IMR-90 (cell line): ENCODE measurements at places on chromosomes 13 and 19. TPM values are rescaled to one million over a fixed set of nuclear protein-coding genes. Genes with fewer than 3 reads are reported as not detected.

GRCh38 chr19:40908976-40909375 lies 26.9 kb upstream of the CYP2A7 start:
- no peaks in the 10 kb centered on the region for H3K4me1 ChIP-seq
- peaks cover 13% of the 10 kb centered on the region for H3K27me3 ChIP-seq
- no peak for DNase-seq
- H3K4me3 ChIP-seq, result no peak overlapping the region

DNA sequence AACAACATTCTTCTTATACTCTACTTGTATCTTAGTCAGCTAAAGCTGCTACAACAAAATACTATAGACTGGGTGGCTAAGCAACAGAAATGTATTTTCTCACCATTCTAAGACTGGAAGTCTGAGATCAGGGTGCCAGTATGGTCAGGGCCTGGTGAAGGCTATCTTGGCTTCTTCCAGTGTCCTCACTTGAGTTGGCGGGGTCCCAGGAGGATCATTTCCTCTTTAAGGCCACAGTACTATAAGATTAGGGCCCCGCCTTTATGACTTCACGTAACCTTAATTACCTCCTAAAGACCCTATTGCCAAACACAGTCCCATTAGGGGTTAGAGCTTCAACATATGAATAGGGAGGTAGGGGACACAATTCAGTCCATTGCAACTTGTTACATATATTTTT lies 30.7 kb upstream of the DOCK9 start:
- DNase-seq, result no peak
- no peak overlapping the region for H3K4me3 ChIP-seq
- H3K27ac ChIP-seq, result no peak overlapping the region
- H3K27me3 ChIP-seq, result peaks cover 1% of the 10 kb centered on the region; the same call in 1 of the 2 replicates
- H3K4me1 ChIP-seq, result no peaks in the 10 kb centered on the region

DNA sequence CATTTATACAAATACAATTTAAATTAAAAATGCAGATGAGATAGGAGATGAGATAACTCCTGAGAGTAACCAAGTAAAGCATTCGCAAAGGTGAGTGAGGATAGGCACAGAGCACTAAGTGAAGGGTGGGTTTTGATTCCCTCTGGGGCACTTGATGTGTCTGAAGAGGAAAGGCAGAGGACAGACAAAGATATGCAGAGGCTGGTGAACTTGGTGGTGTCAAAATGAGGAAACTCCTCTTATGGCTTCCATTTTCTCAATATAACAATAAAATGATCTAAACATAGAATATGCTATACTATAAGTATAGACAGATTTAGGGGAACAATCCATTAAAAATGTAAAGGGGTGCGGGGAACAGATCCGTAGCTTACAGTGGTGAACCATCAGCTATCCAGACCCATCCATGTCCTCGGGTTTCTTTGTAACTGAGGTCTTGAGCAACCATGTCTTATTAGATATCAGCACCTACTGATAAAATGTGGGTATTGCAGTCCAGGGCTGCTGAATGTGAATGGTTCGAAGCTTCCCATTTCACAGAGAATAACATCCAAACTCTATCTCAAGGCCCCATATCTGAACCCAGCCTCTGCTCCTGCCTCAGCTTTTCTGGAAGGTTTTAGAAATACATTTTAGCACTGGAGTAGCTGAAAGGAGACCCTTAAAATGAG lies 73.9 kb upstream of the SLC10A2 start:
- no peaks in the 10 kb centered on the region for H3K4me1 ChIP-seq
- no peak for DNase-seq
- no peak overlapping the region for H3K4me3 ChIP-seq
- H3K27me3 ChIP-seq, result no peaks in the 10 kb centered on the region
- no peaks in the 10 kb centered on the region for H3K36me3 ChIP-seq
- no peak overlapping the region for H3K27ac ChIP-seq

GRCh38 chr13:44276061-44276460 lies 97.6 kb upstream of the SERP2 start:
- no peaks in the 10 kb centered on the region for H3K27me3 ChIP-seq
- no peaks in the 10 kb centered on the region for H3K36me3 ChIP-seq
- no peak for DNase-seq
- no peak overlapping the region for H3K27ac ChIP-seq
- H3K4me1 ChIP-seq, result peaks cover 27% of the 10 kb centered on the region

LHB gene
- total RNA-seq, result not detected in 2 replicates

DNA sequence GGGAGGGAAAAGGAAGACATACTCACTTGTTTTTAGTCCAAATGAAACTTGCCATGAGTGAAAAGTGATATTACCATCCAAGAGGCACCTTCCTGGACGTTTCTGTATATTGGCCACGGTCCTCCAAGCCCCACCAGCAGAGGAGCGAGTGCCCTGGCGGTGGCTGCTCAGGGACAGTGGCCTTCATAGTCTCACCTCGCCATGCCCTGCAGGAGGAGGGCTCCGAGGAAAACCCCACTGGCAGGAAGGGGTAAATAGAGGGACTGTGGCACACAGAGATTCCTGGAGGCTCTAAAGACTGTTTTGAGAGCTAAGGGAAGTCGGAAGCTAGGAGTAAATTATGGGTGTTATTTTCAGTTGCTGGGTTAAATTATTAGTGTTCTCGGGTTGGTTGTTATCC lies 98.4 kb upstream of the UBL3 start:
- no peak overlapping the region for H3K4me3 ChIP-seq
- H3K36me3 ChIP-seq, result no peaks in the 10 kb centered on the region
- DNase-seq, result no peak
- H3K27me3 ChIP-seq, result no peaks in the 10 kb centered on the region

DNA sequence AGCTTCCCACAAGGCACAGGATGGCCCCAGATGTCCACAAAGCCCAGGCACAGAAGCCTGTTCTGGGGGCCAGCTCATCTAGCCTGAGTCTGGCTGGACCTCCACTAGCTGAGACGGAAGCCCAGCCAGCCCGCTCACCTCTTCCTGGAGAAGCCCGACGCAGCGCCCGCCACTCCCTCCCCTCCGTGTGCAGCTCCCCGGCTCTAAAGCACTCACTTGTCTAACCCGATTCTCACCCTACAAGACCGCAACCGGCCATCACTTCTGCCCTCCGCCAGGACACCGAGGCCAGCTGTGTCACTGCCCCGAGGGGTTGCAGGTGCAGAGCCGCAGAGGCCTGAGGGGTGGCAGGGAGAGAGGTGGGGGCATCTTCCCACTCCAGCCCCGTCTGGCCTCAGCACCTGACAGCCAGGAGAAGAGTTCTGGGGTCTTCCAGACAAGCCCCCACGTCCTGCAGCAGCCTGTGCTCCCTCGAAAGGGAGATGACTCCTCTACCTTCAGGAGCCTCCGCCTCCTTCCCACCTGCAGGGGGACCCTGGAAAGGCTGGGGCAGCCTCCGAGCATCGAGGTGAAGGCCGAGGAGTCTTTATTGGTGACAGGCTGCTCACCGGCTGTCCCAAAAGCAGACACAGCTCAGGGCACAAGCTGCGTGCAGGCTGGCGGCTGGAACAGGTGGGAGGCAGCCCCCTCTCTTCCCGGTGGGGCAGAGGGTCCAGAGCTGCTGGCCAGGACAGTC lies 5.9 kb upstream of the DIRAS1 start:
- no peak overlapping the region for H3K27ac ChIP-seq
- peaks cover 14% of the 10 kb centered on the region for H3K27me3 ChIP-seq
- H3K36me3 ChIP-seq, result no peaks in the 10 kb centered on the region
- H3K4me3 ChIP-seq, result no peak overlapping the region

- no peak overlapping the region for H3K4me3 ChIP-seq
- no peak for DNase-seq
- H3K27ac ChIP-seq, result no peak overlapping the region
- no peaks in the 10 kb centered on the region for H3K36me3 ChIP-seq
- peaks cover 12% of the 10 kb centered on the region for H3K4me1 ChIP-seq
Measured at GRCh38 chr13:24005755-24006281, 108.5 kb upstream of the C1QTNF9B start.

DNA sequence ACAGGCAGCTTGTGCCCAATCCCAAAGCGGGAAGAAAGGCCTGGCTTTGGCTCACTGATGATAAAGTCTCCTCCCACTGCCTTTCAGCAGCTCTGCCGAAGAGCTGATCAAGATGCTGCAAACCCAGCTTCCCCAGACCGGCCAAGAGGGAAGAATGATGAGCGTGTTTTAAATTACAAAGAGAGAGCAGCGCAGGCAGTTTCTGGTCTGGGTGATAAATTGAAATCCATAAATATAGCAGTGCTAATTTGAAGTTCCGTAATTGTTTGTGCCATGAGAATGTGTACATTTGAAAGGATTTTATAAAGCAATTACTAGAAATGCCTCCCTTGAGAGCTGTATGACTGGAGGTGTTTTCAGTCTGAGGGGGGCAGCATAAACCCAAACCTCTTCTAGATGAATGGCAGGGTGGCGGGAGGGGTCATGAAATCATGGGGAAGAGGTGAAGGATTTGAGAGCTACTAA lies 171.8 kb downstream of the STK24 start:
- H3K27me3 ChIP-seq, result no peaks in the 10 kb centered on the region
- no peaks in the 10 kb centered on the region for H3K4me1 ChIP-seq
- DNase-seq, result no peak
- H3K27ac ChIP-seq, result no peak overlapping the region
- peaks cover 34% of the 10 kb centered on the region for H3K36me3 ChIP-seq
- no peak overlapping the region for H3K4me3 ChIP-seq

DNA sequence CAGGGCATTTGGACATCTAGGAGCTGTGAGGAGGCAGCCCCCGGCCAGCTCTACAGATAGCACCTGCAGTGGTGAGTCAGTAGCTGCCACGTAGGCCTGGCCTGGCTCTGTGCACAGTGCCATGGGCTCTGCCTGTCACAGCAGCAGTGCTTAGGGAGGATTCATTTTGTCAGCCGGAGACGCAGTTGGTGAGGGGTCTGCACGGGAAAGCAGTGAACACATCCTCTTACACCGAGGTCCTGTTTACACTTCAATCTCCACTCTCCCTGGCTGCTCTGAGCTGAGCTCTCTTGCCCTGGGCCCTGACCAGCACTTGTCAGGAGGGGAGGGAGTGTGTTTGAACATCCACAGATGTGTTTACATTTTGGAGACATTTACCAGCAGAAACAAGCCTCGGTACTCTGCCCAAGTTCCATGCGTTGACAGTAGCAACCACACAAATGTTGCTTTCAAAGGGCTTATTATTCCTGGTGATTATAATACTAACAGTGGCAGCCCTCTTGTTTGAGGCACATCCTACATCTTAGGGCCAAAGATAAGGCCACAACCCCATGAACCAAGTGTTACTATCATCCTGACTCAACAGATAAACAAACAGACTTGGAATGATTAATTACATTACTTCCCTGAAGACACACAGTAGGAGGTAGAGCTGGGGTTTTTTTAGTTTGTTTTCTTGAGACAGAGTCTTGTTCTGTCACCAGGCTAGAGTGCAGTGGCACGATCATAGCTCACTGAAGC lies 148.9 kb downstream of the USP12 start:
- H3K4me3 ChIP-seq, result no peak overlapping the region
- H3K27me3 ChIP-seq, result peaks cover 6% of the 10 kb centered on the region
- peak; percentile 89 for DNase-seq
- peak overlapping the region; percentile 78 for H3K27ac ChIP-seq
- H3K36me3 ChIP-seq, result no peaks in the 10 kb centered on the region

EDNRB gene
- total RNA-seq, result under 0.01 and 0.28 TPM in 2 replicates

DNA sequence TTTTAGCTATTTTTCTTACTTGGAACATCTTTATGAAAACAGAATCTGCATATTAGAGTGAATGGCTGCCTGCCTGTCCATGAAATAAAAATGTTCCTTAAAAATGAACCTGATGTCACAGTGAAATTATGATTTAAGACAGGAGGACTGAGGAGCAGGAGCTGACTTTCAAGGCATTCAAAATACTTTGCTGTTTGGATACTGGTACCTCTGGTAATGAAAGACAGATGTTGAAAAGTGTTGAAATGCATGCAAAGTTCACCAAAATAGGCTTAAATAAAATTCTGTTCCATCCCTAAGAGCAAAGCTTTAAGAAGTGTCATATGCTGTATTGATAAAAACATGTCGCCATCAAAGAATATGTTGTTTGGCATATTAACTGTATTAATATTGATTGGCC lies 1.7 kb downstream of the ARHGEF7 start:
- DNase-seq, result peak; percentile 14
- H3K27ac ChIP-seq, result no peak overlapping the region
- no peaks in the 10 kb centered on the region for H3K36me3 ChIP-seq
- H3K4me3 ChIP-seq, result no peak overlapping the region
- H3K27me3 ChIP-seq, result peaks cover 61% of the 10 kb centered on the region
- H3K4me1 ChIP-seq, result peaks cover 8% of the 10 kb centered on the region; the same call in 1 of the 2 replicates

DNA sequence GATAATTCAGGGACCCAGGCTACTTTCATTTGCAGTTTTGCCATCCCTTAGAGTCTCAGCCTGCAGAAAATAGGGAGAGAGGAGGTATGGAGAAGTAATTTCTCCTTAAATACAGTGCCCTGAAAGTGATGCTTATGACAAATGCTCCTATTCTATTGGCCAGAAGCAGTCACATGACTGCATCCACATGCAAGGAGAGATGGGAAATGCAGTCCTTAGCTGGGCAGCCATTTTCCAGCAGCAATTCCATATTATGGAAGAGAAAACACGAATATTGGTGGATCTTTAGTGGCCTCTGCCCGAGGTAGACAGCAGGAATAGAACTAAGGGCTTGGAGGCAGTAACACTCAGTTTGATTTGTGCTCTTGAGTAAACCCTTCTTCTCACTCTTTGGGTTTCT lies 39.4 kb downstream of the VAV1 start:
- H3K36me3 ChIP-seq, result no peaks in the 10 kb centered on the region
- H3K27ac ChIP-seq, result no peak overlapping the region
- no peaks in the 10 kb centered on the region for H3K4me1 ChIP-seq

DNA sequence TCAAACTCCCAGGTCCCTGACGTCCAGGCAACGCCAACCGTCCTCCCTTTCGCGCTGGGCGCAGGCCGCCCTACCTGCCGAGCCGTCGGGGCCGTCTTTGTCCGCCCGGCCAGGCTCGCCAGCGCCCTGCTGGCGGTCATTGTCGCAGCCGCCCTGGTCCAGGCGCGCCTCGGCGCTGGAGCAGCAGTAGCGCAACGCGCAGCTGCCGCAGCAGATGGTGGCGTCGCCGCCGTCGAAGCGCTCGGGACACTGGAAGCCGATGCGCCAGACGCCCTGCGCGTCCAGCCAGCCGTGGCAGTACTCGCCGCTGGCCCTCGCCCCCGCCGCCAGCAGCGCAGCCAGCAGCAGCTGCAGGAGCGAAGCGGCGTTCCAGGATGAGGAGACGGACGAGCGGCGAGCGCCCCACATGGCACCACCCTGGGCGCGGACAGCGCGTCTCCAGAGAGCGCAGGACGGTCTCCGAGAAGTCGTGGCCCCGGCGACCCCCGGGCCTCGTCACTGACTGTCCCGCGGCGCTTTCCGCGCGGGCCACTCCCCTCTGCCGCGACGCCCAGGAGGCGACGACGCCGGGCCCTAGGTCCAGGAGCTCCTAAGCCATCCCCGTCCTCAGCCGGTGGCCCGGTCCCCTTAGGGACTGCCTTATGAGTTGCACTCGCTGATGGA lies 1.1 kb downstream of the SHISA2 start:
- no peaks in the 10 kb centered on the region for H3K36me3 ChIP-seq
- no peak overlapping the region for H3K27ac ChIP-seq
- H3K4me3 ChIP-seq, result no peak overlapping the region
- DNase-seq, result no peak
- no peaks in the 10 kb centered on the region for H3K4me1 ChIP-seq

- no peak for DNase-seq
- H3K4me1 ChIP-seq, result peaks cover 40% of the 10 kb centered on the region
- peak overlapping the region; percentile 95 for H3K4me3 ChIP-seq
- H3K27ac ChIP-seq, result peak overlapping the region; percentile 97
Measured at GRCh38 chr19:13838435-13839129, 38.4 kb upstream of the NANOS3 start.
